NCI-H2029 treated with DMSO at 0.1 percent for 48 hours (cell line): ENCODE measurements at places on chromosomes 2 and 18.
A peak's percentile ranks its signal among the peaks of the same experiment; 100 is the strongest.

GRCh38 chr2:128276878-128277675 lies 41.6 kb downstream of the HS6ST1 start:
- DNase-seq: no peak

GRCh38 chr2:41521211-41521610 lies 526.6 kb upstream of the PKDCC start:
- DNase-seq: no peak

GRCh38 chr2:115946891-115947290 lies 1504.5 kb downstream of the DPP10 start:
- no peak for DNase-seq

DNA sequence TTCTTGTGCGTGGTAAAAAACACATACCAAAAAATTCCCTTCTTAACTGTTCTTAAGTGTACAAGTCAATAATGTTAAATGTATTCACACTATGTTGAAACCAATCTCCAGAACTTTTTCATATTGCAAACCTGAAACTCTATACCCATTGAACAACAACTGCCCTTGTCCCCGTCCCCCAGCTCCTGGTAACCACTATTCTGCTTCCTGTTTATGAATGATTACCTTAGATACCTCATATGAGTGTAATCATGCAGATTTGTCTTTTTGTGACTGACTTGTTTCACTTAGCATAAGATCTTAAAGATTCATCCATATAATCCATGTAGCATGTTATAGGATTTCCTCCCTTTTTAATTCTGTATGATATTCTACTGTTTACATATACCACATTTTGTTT lies 59.9 kb downstream of the NAT8 start:
- DNase-seq: no peak

DNA sequence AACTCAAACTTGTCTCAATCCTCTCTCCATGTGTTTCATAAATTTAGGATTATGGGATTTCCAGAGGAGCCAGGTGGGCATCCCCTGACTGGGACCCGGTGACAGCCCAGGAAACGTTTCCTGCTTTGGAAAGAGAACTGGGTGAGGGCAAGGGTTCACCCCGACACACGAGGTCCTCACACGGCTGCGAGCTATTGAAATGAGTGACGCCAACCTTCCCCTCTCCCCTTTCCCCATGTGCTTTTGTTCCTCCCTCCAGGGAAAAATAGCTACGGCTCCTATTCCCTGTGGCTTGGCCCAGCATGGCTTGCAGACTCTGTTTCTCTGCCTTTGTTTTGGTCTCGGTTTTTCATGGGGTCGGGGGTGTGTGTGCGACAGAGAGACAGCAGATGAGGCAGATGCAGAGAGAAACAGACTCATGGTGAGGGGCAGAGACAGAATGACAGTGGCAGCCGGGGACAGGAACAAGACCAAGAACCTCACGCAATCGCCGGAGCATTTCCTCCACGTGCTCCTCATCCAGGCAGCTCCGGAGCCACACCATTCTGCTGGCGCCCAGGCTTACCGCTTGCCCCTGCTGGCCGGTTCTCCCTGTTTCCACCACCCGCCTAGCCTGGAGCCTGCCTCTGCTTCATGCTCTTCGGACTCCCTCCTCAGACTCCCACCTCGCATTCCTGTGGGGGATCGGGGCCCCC lies 238.5 kb downstream of the DYSF start:
- DNase-seq: no peak

- DNase-seq: peak; percentile 86
Observed at GRCh38 chr2:217162533-217162932, 302.7 kb upstream of the TNP1 start.

DNA sequence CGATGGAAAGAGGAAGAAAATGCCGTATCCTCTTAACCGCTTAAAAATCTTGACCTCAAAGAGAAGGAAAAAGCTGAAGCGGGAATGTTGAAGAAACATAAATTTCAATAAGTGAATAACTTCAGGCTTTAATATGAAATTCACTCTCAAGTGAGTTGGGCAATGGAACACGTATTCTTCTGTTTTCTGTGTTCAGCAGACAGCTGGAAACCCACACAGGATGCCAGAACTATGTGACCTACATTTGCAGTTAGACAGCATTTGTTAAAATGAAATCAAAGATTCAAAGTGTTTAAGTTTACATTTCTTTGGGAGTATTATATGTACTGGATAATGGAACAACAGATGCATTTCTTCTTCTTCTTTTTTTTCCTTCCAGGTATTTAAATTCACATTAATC lies 80.5 kb upstream of the SPATS2L start:
- DNase-seq: no peak

DNA sequence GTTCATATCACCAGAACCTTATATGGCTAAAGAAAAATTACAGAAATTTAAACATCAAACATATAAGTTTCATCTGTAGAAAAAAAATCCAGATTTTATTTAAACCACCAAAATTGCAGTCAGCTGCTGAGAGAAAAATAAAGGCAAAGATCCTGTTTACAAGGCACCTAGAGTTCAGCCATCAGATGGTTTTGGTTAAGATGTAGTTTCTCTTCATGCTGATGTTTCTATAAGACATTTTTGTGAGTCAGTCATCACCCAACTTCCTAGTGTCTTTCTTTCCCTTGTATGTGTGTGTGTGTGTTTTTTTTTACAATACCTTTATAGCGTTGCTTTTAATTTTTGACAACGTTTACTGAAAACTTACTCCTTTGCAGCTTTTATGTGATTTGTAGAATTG lies 26.1 kb upstream of the MMADHC start:
- no peak for DNase-seq

- DNase-seq: no peak
Observed at GRCh38 chr2:238106698-238107524, 6.8 kb downstream of the ESPNL start.

DNA sequence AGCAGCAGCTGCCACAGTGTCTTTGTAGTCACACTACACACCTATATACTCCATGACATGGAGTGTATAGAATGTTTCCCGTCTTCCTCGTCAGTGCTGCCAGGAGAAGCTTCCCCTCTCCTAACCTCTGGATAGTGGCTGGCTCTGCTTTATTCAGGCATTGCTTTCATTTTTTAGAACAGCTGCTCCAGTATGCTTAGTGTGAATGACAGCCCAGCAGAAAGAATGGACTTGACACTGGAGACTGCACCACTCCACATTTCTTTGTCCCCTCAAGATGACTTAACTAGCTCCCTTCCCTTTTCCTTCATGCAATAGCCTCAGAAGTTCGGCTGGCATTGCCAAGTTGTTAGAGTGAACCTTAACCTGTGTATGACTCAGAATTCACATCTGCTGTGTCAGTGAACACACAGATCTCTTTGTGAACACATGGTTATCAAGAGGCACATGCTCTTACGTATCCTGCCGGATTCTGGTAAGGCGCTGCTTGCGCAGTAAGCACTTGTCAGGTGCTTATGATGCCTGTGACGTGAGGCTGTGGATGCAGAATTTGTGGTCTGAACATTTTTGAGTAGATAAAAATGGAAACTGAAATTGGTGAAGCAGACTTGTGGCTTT lies 73.9 kb downstream of the NEDD4L start:
- DNase-seq: peak; percentile 10

- DNase-seq: no peak
Observed at GRCh38 chr2:42133771-42134195, 35.4 kb upstream of the EML4 start.

GRCh38 chr2:80169811-80170594 lies 134.5 kb downstream of the LRRTM1 start:
- DNase-seq: no peak

- no peak for DNase-seq
Observed at GRCh38 chr18:2392446-2392845, 178.9 kb downstream of the METTL4 start.

- DNase-seq: no peak
Observed at GRCh38 chr2:38245114-38245641, 131.9 kb downstream of the ATL2 start.

DNA sequence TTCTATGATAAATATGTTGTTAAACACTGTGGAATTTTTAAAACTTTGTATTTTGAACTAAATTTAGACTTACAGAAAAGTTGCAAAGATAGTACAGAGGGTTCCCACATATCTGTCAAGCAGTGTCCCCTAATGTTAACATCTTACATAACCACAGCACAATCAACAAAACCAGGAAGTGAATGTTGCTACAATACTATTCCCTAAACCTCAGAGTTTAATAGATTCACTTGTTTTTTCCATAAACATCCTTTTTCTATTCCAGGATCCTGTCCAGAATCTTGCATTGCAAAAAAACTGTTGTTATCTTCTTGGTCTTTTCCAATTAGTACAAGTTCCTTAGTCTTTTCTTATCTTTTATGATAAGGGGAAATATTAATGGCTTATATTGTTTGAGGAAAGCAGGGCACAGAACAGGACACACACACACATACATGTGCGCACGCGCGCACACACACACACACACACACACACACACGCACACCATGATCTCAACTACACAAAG lies 251.1 kb upstream of the TRIB2 start:
- DNase-seq: no peak

- no peak for DNase-seq
Observed at GRCh38 chr2:112566104-112566503, 18.3 kb upstream of the CHCHD5 start.

DNA sequence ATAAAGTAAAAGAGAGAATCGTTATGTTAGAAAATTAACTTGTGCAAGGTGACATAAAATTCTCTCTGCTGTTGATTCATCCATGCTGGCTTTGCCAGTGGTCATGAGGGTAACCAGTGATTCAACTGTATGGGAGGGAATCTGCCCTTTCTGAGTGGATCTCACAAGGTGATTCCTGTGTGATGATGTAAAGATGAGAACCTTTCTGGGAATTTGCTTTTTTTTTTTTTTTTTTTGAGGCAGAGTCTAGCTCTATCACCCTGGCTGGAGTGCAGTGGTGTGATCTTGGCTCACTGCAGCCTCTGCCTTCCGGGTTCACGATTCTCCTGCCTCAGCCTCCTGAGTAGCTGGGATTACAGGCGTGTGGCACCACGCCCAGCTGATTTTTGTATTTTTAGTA lies 23.3 kb downstream of the RAB31 start:
- no peak for DNase-seq

DNA sequence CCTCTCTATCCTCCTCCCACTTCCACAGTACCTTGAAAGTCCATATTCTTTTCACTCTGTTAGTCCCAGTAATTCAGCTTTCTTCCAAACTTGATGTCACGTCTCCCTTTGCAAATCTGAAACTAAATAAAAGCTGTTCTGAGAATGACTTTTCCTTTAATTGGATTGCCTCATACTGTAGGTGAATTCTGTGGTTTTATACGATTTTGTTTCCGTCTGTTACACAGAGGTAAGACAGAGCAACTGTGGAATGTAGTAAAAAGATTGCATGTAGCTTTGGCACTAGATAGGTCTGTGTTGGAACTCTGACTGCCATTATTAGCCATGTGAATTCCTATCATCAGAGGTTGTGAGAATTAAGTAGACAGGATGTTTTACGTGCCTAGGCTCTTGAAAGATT lies 25.9 kb downstream of the MALT1 start:
- no peak for DNase-seq

- DNase-seq: no peak
Observed at GRCh38 chr2:235494716-235495372, 1.0 kb downstream of the AGAP1 start.

DNA sequence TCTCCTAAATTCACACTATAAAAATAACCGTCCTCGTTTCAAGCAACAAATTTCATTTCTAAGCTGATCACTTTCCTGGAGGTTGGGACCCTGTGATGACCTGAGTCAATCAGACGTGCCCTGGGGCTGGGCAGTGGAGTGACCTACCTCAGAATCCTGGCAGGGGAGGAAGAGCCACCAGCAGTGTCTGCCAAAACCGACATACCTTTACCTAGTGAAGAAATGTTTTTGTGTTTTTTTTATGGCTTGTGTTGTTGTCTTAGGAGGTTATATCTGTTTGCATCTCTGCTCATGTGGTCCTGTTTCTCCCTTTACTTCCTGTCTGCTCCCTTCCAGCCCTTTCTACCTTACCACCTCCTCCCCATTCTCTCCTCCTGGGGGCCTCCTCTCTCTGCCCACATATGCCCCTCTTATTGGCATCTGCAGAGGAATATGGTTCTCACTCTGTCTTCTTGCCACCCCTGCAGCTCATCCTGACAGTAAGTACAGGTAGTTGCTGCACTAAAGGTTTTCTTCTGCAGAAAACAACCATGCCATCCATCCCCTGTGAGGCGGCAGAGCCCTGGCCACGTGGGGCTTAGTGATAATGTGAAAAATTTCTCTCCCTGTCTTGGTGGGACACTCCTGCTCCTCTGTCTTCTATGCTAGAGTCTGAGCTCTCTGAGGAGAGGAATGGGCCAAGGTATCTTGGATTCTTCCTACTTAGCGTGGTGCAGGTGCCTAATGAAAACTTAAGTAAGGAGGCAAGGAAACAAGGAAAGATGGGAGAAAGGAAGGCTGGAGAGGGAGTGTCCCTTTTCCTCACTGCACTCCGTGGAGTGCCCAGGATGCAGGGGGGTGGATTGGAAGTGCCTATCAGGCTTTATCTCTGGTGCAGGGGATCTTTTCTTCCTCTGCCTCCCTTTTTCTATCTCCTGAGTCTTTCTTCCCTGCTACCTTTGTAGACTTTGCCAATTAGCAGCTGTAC lies 15.4 kb downstream of the ACOXL start:
- peak; percentile 30 for DNase-seq

GRCh38 chr18:5455674-5456073 lies 88.1 kb downstream of the EPB41L3 start:
- no peak for DNase-seq

DNA sequence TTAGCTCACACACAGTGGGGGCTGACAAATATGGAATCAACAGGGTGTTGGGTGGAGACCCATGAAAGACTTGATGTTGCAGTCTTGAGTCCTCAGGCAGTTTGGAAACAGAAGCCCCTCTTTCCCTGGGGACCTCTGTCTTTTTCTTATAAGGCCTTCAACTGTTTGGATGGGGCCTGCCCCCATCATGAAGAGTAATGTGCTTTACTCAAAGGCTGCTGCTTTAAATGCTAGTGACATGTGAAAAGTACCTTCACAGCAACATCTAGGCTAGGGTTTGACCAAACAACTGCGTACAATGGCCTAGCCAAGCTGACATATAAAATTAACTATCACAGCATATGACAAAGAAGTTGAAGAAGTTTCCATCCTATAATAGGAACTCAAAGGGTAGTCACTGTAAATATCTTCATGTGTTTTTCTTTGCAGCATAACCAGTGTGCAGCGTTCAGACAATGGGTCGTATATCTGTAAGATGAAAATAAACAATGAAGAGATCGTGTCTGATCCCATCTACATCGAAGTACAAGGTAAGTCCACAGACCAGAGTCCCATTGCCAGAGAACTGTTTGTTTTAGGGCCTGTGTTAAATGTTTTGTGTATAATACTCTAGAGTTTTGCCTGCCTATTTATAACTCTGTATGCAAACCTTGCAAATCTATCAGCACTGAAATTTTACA lies 46.3 kb downstream of the MERTK start:
- DNase-seq: no peak

DNA sequence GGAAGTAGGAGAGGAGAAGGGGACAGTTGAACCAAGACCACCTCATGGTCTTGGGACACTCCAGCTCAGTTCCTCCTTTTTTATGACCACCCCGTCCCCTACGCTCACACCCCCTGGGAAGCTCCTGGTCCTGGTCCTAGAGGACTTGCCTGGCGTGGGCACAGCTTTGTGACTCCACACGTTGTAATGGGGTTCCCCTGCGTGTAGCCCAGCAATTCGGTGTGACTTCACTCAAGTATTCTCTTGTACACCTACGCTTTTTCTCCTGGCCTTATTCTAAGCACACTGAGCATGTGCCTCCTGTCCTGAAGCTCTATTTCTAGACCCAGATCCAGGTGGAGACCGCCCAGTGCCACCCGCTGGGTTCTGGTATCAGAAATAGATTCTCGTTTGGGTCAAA lies 36.1 kb upstream of the B3GNT7 start:
- DNase-seq: no peak
